ENCODE measurements at places on chromosomes 2 and 18.

- no peak for DNase-seq
Observed at GRCh38 chr18:74590671-74591070, 7.0 kb upstream of the ZNF407 start.

- no peak for DNase-seq
Observed at GRCh38 chr18:48098007-48098406, 167.5 kb upstream of the SMAD2 start.

- no peak for DNase-seq
Observed at GRCh38 chr2:105180491-105180972, 61.0 kb upstream of the GPR45 start.

- no peak for DNase-seq
Observed at GRCh38 chr2:170965446-170966225, 36.6 kb downstream of the GORASP2 start.

GRCh38 chr2:45452866-45453265, 158.2 kb downstream of the SRBD1 start:
- DNase-seq = no peak

DNA sequence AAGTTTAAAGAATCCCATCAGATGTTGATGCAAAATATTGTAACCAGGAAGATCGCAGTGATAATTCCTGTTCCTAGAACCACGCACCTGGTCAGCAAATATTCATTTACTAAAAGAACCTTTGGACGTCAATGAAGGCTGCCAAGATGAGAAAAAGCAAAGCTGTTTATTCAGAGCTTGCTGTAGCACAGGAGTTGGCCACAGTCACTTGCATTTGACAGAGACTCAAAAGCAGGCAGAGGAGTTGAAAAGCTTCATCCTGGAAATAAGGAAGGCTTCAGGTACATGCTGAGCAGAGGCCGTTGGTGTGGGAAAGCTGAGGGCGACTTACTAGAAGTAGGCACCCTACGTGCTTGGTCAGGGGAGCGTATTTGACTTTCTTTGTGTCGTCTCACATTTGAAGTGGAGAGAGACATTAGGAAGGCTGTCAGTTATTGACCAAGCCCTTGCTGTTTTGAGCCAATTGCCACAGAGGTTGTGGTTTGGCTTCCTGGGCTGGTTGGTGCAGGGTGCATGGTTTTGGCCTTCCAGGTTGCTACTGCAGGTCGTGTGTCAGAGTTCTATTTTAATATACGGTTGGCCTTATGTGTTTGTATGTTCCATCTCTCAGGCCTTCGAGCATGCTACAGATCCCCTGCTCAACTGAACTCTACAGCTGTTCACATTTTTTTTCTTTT, 289.6 kb downstream of the METTL4 start:
- DNase-seq = no peak

DNA sequence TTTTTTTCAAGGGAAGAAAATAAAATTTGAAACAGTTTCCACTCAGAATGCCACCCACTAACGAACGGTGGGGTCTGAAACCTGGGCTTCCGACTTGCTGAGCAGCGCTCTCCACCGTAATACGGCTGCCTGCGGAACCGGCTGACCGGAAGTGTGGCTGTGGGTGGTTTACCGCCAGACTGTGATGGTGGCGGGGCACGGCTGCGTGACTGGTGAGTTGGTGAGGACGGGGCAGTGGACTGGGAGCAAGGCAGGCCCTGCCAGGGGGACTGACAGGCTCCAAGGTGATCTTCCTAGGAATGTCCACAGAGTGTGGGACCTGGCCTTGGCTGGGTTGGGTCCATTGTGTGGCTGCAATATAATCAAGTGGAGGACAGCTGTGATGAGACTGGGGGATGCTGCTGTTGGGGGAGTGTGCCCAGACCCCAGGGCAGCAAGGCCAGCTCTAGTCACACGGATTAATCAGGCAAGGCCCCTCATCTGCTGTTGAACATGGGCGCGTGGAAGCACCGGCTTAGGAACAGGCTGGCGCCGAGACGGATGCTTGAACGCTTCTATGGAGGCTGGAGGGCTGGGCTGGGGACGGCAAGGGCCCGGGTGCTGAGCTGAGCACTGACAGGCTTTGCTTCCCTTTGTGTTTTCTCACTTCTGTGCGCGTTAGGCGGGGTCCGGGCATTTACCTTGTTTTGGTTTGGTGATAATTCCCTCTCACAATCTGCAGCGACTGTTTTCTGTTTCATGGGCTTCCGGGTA, 357.7 kb upstream of the SPRED2 start:
- DNase-seq = no peak

GRCh38 chr2:72427022-72427861, 279.6 kb upstream of the CYP26B1 start:
- DNase-seq = no peak

DNA sequence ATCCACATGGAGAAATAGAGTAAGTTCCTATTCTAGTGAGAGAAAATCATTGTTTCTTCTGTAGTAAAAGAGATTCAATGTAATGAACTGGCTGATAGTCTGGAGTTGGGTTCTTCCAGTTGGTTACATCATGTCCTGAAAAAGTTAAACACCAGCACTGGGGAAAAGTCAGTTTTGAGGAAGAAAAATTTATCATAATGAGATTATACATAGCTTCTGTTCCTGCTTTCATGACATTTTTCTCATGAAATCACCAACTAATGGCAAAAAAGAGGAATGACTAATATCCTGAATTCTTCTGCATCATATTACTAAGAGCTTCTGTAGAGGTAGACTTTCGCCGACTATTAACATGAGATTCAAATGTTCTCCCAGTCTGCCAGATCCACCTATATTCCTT, 69.2 kb upstream of the SLC9A2 start:
- DNase-seq = no peak

DNA sequence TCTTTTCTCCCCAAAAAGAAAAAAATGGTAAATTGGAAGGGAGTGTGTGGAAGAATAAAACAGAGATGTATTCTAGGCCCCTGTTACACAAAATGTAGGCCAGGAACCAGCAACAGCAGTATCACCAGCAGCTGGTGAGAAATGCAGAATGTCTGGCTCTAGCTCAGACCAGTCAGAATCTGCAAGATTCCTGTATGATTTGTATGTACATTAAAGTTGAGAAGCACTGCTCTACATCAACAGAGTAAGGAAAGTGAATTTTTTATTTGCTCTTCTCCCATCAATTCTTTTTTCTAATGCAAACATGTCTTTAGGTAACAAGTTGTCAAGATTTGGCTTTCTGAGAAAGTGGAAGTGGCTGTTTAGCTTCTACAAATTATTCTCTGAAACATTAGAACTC, 235.4 kb upstream of the FANCL start:
- no peak for DNase-seq

DNA sequence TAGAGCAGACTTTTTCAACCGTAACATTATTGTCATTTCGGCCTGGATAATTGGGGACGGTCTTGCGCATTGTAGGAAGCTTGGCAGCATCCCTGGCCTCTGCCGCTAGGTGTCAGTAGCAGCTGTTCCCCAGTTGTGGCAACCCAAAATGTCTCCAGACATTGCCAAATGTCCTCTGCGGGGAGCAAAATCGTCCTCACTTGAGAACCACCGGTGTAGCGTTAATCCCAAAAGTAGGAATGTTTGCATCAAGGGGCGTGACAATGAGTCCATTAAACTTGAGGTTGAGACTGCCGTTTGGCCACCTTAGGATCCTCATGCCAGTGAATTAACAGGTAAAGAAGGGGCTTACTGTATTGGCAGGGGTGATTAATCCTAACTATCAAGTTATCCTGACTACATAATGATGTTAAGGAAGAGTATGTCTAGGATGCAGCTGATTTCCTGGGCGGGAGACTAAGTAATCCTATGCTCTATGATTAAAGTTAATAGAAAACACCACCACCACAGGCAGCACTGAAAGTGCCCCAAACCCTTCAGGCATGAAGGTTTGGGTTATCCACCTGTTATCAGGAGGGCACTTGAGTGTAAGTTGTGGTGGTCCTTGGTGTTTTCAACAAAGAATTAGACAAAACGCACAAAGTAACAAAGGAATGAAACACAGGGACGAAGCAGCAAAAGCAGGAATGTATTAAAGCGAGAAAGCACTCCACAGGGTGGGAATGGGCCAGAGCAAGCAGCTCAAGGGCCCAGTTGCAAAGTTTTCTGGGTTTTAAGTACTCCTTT, 4.9 kb upstream of the ZC3H8 start:
- peak; percentile 92 for DNase-seq

DNA sequence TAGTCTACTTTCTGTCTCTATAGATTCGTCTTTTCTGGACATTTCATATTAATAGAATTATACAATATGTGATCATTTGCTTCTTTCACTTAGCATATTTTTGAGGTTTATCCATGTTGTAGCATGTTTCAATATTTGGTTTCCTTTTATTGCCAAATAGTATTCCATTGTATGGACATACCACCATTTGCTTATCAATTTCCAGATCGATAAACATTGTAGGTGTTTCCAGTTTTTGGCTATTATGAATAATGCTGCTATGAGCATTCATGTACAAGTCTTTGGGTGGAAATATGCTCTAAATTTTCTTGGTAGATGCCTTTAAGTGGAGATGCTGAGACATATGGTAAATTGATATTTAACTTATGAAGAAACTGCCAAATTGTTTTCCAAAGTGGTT, 114.1 kb downstream of the RND3 start:
- DNase-seq = no peak

GRCh38 chr2:223122781-223123180, 70.8 kb downstream of the KCNE4 start:
- no peak for DNase-seq

DNA sequence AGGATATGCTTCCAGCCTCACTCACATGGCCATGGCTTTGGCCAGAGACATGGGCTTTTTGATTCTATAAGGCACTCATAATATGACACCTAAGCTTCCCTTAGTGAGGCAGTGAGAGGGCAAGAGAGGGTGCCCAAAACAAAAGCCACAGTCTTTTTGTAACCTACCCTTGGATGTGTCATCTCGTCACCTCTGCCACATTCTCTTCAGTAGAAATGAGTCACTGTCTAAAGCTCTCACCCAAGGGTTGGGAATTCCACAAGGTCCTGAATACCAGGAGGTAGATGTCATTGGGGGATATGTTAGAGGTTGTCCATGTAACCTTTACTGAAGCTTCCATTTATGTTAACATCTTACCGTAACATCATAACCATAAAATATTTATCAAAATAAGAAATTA, 108.4 kb downstream of the ALMS1 start:
- peak; percentile 13 for DNase-seq

GRCh38 chr2:147763861-147764260, 81.0 kb upstream of the ACVR2A start:
- DNase-seq = no peak

DNA sequence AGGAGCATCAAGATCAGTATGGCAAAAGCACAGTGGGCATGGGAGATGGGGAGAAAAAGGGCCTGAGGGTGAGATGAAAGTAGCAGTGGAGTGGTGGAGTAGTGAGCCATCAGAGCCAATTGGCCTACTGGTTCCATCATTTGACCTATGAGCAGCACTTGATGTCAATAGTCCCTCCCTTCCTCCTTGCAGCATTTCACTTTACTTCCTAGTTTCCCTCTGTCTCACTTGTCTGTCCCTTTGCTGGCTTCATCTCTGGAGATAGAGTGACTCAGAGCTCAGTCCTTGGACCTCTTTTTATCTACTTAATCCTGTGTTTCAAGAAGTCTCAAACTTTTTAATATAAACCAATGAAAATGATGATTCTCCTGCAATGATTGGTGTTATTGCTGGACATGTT, 32.1 kb downstream of the FBXO48 start:
- DNase-seq = no peak

DNA sequence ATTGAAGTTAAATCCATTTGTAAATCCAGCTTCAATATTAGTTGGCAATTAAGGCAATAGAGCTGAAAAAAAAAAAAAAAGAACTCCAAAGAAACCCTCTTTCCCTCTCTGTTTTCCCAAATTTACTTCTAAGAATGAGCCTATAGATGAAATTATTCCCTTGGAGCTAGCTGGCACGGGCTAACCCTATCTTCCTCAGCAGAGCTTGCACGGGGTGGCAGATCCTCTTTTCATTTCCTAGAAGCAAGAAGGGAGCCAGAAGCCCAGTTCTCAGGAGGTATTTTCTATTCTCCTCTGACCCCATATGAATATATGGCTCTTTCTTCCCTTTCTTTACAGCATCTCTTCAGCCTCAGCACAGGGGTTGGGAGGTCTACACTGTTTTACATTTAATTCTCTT, 426.0 kb downstream of the TGIF1 start:
- DNase-seq = no peak

DNA sequence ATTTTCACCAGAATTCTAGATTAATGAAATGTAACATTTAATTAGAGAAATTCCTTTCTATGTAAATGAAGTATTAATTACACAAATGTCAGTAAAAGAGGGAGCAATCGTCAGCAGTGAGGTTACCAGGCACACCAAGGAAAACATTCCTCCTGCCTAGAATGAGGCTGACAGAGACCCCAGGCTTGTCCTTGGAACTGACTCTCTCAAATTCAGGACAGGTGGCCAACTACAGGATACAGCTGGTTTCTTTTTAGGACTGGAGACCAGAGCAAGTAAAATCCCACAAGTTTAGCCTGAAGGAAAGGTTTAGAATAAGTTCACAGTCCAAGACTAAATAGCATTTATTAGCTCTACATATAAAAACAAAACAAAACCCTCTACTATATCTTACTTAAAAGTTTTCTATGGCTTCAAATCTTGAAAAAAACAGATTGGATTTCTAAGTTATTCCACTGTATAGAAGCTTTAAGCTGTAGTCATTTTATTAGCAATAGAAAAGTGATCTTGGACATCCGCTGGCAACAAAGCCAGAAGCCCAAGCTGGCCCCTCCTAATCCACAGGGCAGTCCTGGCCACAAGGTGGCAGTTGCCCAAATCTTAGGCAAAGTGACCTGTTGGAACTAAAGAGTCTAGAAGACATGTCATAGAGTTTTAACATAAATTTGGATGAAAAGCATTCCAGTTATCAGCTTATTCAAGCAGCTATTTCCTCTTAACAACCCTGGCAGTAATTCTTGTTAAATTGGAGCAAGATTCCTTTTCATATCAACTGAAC, 81.0 kb downstream of the SP3 start:
- DNase-seq = peak; percentile 53

DNA sequence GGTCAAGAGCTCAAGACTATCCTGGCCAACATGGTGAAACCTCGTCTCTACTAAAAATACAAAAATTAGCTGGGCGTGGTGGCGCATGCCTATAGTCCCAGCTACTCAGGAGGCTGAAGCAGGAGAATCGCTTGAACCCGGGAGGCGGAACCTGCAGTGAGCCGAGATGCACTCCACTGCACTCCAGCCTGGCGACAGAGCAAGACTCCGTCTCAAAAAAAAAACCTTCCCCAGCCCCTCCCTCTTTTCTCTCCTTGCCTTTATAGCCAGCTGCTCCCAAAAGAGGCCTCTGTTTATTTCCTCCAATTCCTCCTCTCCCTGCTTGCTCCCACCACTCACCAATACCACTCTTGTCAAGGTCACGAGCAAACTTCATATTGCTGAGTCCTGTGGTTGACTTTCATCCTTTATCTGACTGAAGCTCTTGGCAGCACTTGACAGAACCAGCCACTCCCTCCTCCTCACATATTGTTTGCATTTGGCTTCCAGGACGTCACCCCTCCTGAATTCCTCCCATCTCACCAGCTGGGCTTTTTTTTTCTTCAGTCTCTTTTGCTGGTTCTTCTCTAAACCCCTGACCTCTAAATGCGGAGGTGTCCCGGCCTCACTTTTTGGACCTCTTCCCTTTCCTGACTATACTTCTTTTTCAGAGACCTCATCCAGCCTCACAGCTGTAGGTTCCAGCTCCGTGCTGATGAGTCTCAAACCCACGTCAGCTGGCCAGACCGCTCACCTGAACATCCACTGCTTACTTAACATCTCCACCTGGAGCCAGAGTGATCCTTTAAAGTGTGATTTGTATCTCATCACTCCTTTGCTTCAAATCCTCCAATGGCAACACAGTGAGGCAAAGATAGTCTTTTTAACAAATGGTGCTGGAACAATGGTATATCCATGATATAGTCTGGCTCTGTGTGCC, 84.6 kb upstream of the CAB39 start:
- no peak for DNase-seq

Measured in activated CD4-positive, alpha-beta T cell treated with anti-CD3 and anti-CD28 coated beads for 36 hours (primary cell).